ENCODE measurements at places on chromosomes 2 and 18.
A peak's percentile ranks its signal among the peaks of the same experiment; 100 is the strongest.

- no peak for DNase-seq
Observed at GRCh38 chr2:20483194-20483895, 36.5 kb downstream of the RHOB start.

GRCh38 chr2:72062336-72062735, 85.3 kb downstream of the CYP26B1 start:
- DNase-seq, result peak; percentile 6

DNA sequence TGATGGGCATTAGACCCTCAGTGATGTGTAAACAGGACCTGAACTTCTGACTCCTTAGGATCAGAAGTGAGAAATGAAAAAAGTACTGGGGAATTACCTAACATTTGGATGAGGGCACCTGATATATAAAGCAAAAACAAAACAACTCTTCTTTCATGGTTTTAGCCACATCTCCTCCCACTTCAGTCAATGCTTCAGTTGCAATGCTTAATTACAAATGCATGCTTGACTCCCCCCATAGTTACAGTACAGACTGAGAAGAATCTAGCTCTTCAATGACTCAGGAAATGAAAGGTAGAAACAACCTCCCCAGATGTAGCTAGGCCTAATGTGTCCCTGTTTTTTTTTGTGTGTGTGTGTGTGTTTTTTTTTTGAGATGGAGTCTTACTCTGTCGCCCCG, 276.8 kb upstream of the POU3F3 start:
- no peak for DNase-seq

GRCh38 chr2:102046135-102046986, 54.6 kb downstream of the IL1R2 start:
- no peak for DNase-seq

DNA sequence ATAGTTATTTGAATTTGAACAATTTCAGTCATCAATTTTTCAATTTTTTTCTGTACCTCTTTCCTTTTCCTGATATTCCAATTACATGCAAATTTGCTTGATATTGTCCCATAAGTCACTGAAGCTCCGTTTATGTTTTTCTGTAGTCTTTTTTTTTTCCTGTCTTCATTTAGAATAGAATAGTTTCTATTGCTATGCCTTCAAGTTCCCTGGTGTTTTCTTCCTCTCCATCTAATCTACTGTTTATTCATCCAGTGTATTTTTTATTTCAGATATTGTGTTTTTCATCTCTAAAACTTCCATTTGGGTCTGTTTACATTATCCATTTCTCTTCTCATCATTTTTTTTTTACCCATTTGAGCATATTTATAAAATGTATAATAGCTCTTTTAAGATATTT, 8.0 kb upstream of the EIF2AK2 start:
- no peak for DNase-seq
